ENCODE measurements at places on chromosomes 2 and 18.
A peak's percentile ranks its signal among the peaks of the same experiment; 100 is the strongest.

- no peak for DNase-seq
These were observed 115.6 kb downstream of the IRS1 start for GRCh38 chr2:226683944-226684562.

DNA sequence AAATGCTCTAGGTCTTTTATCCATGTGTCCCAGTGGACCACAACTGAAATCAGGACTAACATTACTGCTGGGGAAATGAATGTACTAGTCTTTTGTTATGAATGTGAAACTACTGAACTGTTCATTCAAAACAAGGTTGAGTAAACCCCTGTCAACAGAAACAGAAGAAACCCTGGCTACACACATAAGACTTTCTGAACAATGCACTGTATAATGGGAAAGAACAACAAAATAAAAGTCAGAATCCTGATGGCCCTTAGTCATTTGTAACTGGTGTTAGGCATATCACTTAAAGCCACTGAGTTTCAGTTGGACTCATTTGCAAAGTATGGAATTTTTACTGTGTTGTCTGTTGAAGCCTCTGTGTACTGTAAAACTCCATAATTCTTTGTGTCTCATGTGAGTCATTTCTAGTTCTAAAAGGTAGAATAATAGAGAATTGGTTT is 77.0 kb upstream of the UBXN4 start:
- peak; percentile 27 for DNase-seq

GRCh38 chr18:39419315-39419714 is 1853.7 kb upstream of the CELF4 start:
- no peak for DNase-seq

DNA sequence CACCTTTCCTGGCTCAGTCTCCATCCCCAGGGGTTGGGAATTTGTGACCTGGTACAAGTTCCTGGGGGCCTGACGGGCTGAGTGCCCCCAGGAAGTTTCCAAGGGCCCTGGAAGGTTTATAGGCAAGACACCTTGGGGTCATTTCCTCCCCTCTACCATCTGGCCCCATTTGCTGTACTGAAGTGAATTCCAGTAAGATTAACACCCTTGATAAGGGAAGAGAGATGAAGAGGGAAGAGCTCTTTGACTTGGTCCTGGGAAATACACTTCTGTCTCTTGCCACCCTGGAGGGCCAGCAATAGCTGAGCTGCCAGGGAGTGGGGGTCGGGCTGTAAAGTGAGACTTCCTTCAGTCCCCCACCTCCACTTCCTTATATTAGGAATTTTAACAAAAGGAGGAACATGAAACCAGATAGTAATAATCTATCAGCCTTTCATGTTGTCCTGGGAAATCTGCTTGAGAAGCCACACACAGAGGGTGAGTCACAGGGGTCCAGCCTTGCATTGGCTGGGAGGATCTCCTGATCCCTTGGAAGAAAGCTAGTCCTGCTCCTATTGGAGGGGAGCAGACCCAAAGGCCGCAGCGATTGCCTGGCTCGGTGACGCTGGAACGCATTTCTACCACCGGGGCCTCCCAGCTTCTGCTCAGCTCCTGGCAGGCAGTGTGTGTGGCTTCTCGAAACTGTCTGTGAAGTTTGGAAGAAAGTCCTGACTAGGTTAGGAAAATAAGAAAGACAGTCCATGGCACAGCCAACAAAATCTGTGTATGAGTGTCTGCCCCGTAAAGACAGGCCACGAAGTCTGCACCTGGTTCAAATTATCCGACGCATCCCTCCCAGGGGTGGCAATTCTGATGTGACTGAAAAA is 87.3 kb downstream of the ACAA2 start:
- peak; percentile 99 for DNase-seq

- no peak for DNase-seq
These were observed 425.9 kb downstream of the SPAG16 start for GRCh38 chr2:213710164-213710563.
